Prostate gland (tissue), 2 donors: ENCODE measurements at places on chromosomes 4 and X.
A peak's percentile ranks its signal among the peaks of the same experiment; 100 is the strongest.

DNA sequence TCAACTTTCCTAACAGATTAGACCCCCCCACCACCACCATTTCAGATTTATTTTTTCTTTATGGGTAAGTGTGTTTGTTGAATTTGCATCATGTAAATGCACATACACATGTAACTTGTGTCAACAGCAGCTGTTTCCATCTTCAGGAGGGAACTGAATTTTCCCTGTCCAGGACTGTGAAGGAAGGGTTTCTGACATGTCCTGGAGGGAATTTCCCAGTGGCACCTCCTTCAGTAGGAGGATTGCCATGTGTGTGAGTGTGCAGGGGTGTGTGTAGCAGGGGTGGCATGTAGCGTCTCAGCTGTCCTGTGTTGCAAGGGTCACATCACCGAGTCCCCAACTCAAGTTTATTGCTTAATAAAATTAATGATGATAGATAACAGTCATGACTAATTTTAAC lies 19.7 kb downstream of the HERC6 start:
- DNase-seq = no peak

DNA sequence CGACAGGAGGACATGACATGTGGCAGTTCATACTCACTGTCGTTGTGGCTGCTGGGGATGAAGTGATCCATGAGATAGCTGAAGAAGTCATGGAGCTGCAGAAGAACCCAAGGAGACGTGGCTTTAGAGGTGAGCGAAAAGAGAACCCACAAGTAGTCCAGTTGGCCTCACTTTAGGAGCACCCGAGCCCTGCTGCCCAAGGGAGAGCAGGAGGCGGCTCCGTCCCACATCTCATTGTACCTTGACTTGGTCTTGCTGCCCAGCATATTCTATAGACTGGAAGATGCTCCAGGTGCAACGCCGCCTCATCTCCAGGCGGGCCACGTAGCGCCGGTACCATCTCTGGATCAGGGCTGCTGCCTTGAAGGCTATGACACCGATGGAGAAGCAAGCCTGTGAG lies 10.6 kb downstream of the PPEF2 start:
- no peak for DNase-seq

DNA sequence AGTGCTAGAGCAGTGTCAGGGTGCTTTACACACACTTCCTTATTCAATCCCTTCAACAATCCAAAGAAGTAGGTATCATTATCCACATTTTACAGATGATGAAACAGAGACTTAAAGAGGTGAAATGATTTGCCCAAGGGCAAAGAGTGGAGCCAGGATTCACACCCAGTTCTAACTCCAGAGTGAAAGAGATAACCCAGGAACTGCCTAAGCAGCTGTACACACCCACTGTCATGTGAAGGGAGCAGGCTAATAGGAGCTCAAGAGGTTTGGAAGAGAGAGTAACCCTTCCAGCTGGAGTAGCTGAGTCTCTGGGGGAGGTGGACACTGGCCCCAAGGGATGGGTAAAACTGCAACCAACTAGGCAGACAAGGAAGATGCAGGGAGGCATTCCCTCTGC lies 92.5 kb downstream of the FBXL5 start:
- no peak for DNase-seq

- no peak for DNase-seq
These were observed 375.5 kb downstream of the PCDH18 start for GRCh38 chr4:137156807-137157206.

GRCh38 chrX:119228512-119229252 lies 7.4 kb upstream of the PGRMC1 start:
- no peak for DNase-seq

DNA sequence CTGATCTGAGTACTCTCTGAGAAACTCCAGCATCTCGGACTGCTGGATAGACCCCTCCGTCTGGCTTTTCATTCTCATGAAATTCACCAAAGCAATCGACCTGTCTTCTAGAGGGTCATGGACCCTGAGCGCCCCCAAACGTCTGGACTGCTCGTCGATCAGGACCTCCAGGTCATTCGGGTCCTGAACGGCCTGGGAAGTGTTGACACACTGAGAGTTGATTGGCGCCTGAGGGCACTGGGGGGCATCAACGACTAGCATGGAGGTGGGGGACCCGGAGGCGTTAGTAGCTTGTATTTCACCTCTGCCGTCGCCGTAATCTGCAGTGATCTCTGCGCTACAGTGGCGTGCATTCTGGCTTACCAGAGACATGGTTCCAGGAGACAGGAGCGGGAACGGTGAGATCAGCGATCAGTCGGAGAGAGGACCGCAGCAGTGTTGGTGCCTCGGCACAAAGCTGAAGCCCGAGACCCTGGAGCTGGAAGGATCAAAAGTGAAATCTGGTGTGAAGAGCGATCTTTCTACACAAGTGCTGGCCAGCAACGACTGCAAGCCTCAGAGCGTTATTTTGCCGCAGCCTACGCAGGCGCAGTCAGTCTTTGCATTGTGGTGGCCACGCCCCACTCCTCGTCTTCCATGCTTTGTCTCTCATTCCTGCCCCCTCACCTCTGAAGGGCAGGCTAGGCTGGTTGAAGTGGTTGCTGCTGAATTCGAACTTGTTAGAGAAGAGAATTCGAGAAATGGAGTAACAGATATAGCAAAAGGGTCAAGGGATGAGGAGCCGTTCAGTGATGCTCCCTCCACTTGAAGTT lies at the start of gene MAGEE2:
MAGEE2 (minus strand) TSS at position 575 of the 812 bp plus-strand sequence; CDS start at position 372, 203 bp downstream.
- DNase-seq = no peak

- peak; percentile 46 for DNase-seq
These were observed 81.9 kb upstream of the QRFPR start for GRCh38 chr4:121462660-121463261.
